Fibroblast of lung (primary cell): ENCODE measurements at places on chromosomes 12 and 14. TPM values are rescaled to one million over a fixed set of nuclear protein-coding genes. Genes with fewer than 3 reads are reported as not detected.

The GPR84 gene
- total RNA-seq = not detected in 2 replicates

The TAS2R42 gene
- not detected in 2 replicates for total RNA-seq

The SSTR1 gene
- 1.8 and 3.0 TPM in 2 replicates for total RNA-seq

The GPRC5D gene
- total RNA-seq = not detected in 2 replicates

The FSCB gene
- total RNA-seq = not detected in 2 replicates

The RNASE3 gene
- not detected in 2 replicates for total RNA-seq

The TTC6 gene
- total RNA-seq = under 0.01 and 0.17 TPM in 2 replicates

The NDRG2 gene
- 0.50 and 1.8 TPM in 2 replicates for total RNA-seq

The SEL1L gene
- 143 and 151 TPM in 2 replicates for total RNA-seq

The SLC16A7 gene
- 44.2 and 110 TPM in 2 replicates for total RNA-seq

The PTGER2 gene
- 30.0 and 38.8 TPM in 2 replicates for total RNA-seq

The RIMBP2 gene
- total RNA-seq = under 0.01 and 0.17 TPM in 2 replicates

DNA sequence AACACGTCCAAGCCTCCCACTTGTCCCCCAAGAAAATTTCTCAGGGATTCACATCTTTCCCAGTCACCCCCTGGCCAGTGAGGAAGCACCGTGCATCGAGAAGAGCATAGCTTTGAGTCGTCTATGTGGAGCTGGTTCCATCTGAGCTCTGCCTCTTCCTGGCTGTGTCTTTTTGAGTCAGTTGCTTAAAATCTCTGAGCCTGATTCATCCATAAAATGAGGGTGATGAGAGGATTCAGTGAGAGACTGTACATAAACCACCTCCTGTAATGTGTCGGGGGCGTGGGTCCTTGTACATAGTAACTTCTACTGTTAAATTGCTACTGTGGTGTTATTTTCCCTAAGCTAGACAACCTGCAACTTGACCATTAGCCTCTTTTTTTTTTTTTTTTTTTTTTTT is 13.8 kb downstream of the CD9 start:
- H3K4me1 ChIP-seq = peaks cover 18% of the 10 kb centered on the region
- no peaks in the 10 kb centered on the region for H3K36me3 ChIP-seq
- H3K4me3 ChIP-seq = no peak overlapping the region
- DNase-seq = no peak
- H3K27ac ChIP-seq = no peak overlapping the region

DNA sequence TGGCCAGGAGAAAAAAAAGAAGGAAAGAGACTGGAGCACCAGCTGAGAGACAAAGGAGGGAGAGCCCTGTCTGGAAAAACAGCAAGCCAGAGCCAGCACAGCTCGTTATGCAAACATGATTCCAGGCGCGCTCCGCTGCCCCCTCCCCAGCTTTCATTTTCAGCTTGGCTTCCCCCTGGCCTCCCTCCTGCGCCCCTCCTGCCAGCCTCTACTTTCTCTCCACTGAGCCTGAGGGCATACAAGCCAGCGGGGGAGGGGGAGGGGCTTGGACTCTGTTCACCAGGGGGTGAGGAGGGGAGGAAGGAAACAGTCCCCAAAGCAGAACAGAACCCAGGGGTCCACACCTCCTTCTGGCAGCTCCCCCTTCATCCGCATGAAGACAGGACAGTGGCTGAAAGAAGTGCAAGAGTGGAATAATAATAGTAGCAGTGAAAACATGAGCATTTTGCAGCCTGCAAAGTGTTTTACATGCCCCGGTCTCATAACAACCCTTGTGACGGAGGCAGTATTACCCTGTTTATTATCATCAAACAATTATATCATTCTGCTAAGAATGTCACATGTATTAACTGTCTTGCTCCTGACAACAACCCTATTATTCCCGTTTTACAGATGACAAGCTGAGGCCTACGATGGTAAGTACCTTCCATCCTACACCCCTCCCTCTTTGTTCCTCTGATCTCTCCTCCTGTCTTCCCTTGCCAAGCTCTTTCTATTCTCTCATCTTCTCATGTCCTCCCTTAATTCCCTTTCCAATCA is 24.2 kb downstream of the SMUG1 start:
- no peak overlapping the region for H3K4me3 ChIP-seq
- DNase-seq = no peak
- no peaks in the 10 kb centered on the region for H3K4me1 ChIP-seq
- no peaks in the 10 kb centered on the region for H3K36me3 ChIP-seq
- H3K27ac ChIP-seq = no peak overlapping the region

DNA sequence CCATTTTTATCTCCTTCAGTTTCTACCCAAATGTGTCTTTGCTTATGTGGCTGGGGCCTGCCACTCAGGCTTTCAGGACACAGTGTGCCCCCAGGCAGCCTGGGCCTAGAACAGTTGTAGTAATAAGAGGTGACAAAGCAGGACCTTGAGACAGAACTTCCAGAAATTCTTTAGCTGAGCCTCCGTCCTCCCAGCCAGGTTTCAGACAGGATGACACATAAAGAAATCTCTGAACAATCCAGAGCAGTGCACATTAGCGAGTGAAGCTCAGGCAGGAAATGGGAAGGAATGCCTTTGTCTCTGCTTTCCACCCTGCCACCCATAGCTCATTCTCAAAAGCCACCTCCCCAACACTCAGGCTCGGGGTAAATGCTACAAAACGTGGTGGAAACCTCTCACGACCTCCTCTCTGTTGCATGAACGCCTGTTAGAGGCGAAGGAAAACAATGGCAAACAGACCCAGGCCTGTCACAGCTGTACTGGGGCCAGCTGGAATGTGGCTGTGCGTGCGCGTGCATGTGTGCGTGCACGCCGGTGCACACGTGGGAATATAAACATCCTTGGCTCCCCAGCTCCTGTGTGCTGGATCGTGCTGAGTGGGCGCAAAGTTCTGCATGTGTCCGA is 286.7 kb downstream of the ZFP36L1 start:
- H3K4me3 ChIP-seq = no peak overlapping the region
- DNase-seq = peak; percentile 87
- no peaks in the 10 kb centered on the region for H3K27me3 ChIP-seq

GRCh38 chr12:69846976-69847375 is 21.9 kb downstream of the MYRFL start:
- H3K27me3 ChIP-seq = no peaks in the 10 kb centered on the region
- no peak overlapping the region for H3K27ac ChIP-seq

DNA sequence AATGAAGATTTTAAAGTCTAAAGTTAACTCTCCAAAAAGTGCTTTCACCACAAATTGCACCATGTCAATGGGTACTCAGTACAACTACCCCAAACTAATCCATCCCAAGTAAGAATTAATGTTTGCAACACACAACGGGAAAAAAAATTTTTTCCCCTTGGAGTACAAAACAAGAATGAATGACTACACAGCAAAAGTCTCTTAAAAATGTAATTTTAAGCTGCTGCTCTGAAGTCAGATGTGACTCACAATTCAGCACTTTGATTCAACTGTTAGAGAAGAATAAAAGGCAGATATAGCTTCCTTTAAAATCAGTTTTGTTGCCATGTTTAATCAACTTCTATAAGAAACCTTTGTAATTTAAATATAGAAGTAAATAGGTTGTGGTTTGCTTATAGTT is 42.5 kb upstream of the VPS33A start:
- H3K4me3 ChIP-seq = no peak overlapping the region
- no peaks in the 10 kb centered on the region for H3K27me3 ChIP-seq
- peaks cover 11% of the 10 kb centered on the region for H3K4me1 ChIP-seq
- no peak overlapping the region for H3K27ac ChIP-seq
- no peak for DNase-seq
- peaks cover 6% of the 10 kb centered on the region for H3K36me3 ChIP-seq

- no peaks in the 10 kb centered on the region for H3K4me1 ChIP-seq
- H3K27ac ChIP-seq = no peak overlapping the region
- no peaks in the 10 kb centered on the region for H3K36me3 ChIP-seq
- no peaks in the 10 kb centered on the region for H3K27me3 ChIP-seq
These were observed 331.4 kb downstream of the BCAT1 start for GRCh38 chr12:24617471-24617870.

- DNase-seq = no peak
- no peak overlapping the region for H3K27ac ChIP-seq
- peaks cover 10% of the 10 kb centered on the region for H3K36me3 ChIP-seq
- H3K4me3 ChIP-seq = no peak overlapping the region
- no peaks in the 10 kb centered on the region for H3K27me3 ChIP-seq
These were observed 12.9 kb downstream of the P2RX4 start for GRCh38 chr12:121222847-121223246.

- H3K27ac ChIP-seq = peak overlapping the region; percentile 38
- peak overlapping the region; percentile 99 for H3K4me3 ChIP-seq
- no peaks in the 10 kb centered on the region for H3K27me3 ChIP-seq
- H3K36me3 ChIP-seq = peaks cover 20% of the 10 kb centered on the region
- DNase-seq = peak; percentile 81
These were observed 1.3 kb downstream of the AHSA1 start for GRCh38 chr14:77459072-77459723.

- H3K4me1 ChIP-seq = peaks cover 4% of the 10 kb centered on the region
- no peaks in the 10 kb centered on the region for H3K36me3 ChIP-seq
- no peak for DNase-seq
These were observed 154.7 kb downstream of the SLC38A4 start for GRCh38 chr12:46671102-46671501.

DNA sequence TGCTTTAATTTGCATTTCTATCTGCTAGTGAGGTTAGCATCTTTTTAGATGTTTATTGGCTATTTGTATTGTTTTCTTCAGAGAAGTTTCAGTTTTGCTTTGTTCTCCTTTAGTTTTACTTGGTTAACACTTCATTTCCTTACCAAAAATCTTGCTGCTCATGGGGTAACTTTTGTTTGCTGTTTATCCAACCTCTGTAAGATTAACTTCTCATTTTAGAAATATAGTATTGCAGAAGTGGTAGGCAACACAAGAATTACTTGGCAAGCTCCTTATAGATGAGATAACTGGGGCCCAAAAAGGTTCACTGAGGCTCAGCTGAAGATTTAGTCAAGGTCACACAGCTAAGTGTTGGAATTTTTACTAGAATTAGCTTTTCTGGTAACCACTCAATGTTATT is 40.5 kb downstream of the ALKBH1 start:
- no peaks in the 10 kb centered on the region for H3K4me1 ChIP-seq
- H3K27ac ChIP-seq = no peak overlapping the region
- H3K27me3 ChIP-seq = no peaks in the 10 kb centered on the region
- no peaks in the 10 kb centered on the region for H3K36me3 ChIP-seq

- no peaks in the 10 kb centered on the region for H3K27me3 ChIP-seq
- peak; percentile 38 for DNase-seq
- H3K4me1 ChIP-seq = no peaks in the 10 kb centered on the region
- no peaks in the 10 kb centered on the region for H3K36me3 ChIP-seq
These were observed 67.6 kb downstream of the PLEKHA5 start for GRCh38 chr12:19196959-19197630.

- H3K27me3 ChIP-seq = no peaks in the 10 kb centered on the region
- no peaks in the 10 kb centered on the region for H3K36me3 ChIP-seq
- peak; percentile 35 for DNase-seq
- no peak overlapping the region for H3K4me3 ChIP-seq
These were observed 119.1 kb downstream of the DENND5B start for GRCh38 chr12:31471823-31472222.

DNA sequence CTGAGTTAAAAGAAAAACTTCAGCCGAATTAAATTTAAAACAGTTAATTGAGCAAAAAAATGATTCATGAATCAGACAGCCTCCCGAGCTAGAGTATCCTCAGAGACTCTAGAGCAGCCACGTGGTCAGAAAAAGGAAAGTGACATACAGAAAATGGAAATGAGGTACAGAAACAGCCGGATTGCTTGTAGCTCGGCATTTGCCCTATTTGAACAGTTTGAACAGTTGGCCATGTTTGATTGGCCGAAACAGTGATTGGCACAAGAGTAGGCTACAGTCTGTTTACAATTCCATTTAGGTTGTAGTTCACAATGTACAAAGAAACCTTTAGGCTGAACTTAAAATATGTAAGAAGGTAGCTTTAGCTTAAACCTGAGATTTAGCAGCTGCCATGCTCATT is 12.9 kb upstream of the OXA1L start:
- no peaks in the 10 kb centered on the region for H3K4me1 ChIP-seq
- no peak overlapping the region for H3K27ac ChIP-seq
- H3K4me3 ChIP-seq = no peak overlapping the region
- H3K36me3 ChIP-seq = no peaks in the 10 kb centered on the region
- no peaks in the 10 kb centered on the region for H3K27me3 ChIP-seq

GRCh38 chr14:74018586-74019407 is at the start of the genes BBOF1 and ENTPD5:
Gene BBOF1 (plus strand): TSS chr14:74019349. CDS start chr14:74019479, 130 bp downstream.
Gene ENTPD5 (minus strand): TSS chr14:74019288. CDS start chr14:73988102, 31,186 bp downstream.
- peak within 1 kb of the TSS; percentile 95 for H3K4me3 ChIP-seq
- H3K36me3 ChIP-seq = no peaks in the 10 kb centered on the region
- peak; percentile 82 for DNase-seq
- no peaks in the 10 kb centered on the region for H3K4me1 ChIP-seq

GRCh38 chr12:120886199-120887018 is 17.7 kb downstream of the SPPL3 start:
- H3K27me3 ChIP-seq = no peaks in the 10 kb centered on the region
- no peaks in the 10 kb centered on the region for H3K36me3 ChIP-seq
- no peak overlapping the region for H3K4me3 ChIP-seq
- DNase-seq = no peak
- H3K27ac ChIP-seq = no peak overlapping the region

DNA sequence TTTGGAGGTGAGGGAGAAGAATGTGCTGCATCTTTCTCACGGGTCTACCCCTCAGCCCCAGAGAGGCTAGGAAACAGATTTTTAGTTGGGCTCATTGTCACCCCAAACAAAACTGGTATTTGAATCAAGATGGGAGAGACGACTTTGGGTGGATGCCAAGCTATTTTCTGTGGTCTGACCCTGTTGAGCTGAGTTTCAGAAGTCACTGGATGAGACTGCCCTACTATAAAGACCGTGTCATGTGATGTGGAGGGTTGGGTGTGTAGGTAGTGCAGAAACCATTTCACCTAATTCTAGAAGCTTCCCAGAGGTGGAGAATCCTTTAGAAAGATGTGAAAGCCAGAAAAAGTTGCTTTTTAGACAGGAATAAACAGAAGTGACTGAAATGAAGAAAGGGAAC is 60.2 kb downstream of the IFT43 start:
- H3K27me3 ChIP-seq = no peaks in the 10 kb centered on the region
- no peak overlapping the region for H3K4me3 ChIP-seq
- no peaks in the 10 kb centered on the region for H3K4me1 ChIP-seq
- no peaks in the 10 kb centered on the region for H3K36me3 ChIP-seq
- DNase-seq = no peak
- H3K27ac ChIP-seq = no peak overlapping the region

GRCh38 chr12:12792421-12792820 is 7.0 kb downstream of the APOLD1 start:
- H3K36me3 ChIP-seq = no peaks in the 10 kb centered on the region
- no peaks in the 10 kb centered on the region for H3K27me3 ChIP-seq
- no peak for DNase-seq
- H3K4me1 ChIP-seq = peaks cover 15% of the 10 kb centered on the region

GRCh38 chr12:97200181-97200580 is 262.4 kb upstream of the RMST start:
- H3K4me1 ChIP-seq = no peaks in the 10 kb centered on the region
- H3K27ac ChIP-seq = no peak overlapping the region
- no peaks in the 10 kb centered on the region for H3K27me3 ChIP-seq

- no peaks in the 10 kb centered on the region for H3K36me3 ChIP-seq
- no peak overlapping the region for H3K4me3 ChIP-seq
- no peaks in the 10 kb centered on the region for H3K27me3 ChIP-seq
- peaks cover 16% of the 10 kb centered on the region for H3K4me1 ChIP-seq
- H3K27ac ChIP-seq = no peak overlapping the region
These were observed 40.2 kb downstream of the PROX2 start for GRCh38 chr14:74835645-74836250.
